ENCODE measurements at places on chromosomes 1 and 21.

- DNase-seq, result no peak
Measured at GRCh38 chr1:219687779-219688178, 74.9 kb upstream of the ZC3H11B start.

DNA sequence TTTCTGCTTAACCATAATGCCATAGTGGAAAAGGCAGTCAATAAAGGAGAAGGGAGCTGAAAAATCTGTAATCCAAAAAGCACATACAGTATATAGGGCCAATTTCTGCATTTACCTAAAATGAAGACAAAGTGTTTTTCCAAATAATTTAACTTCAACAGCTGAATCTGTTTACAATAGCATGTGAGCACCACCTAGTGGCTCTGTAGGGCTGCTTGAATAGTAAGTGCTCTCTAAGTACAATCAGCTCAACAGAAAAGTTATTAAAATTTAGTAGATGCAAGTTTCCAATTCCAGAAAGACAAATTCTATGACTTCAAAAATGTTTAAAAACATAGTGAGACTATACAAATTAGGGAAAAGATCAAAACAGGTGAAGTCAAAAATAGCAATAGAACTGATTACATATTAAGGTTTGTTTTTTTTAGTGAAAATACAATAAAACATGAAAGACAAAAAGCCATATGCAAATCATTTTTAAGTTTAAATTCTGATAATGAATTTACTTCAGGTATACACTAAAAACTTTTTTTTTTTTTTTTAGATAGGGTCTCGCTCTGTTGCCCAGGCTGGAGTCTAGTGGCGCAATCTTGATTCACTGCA lies 220.0 kb downstream of the SETD4 start:
- DNase-seq, result peak; percentile 93

- peak; percentile 94 for DNase-seq
Measured at GRCh38 chr1:201917362-201918033, 28.8 kb downstream of the SHISA4 start.

DNA sequence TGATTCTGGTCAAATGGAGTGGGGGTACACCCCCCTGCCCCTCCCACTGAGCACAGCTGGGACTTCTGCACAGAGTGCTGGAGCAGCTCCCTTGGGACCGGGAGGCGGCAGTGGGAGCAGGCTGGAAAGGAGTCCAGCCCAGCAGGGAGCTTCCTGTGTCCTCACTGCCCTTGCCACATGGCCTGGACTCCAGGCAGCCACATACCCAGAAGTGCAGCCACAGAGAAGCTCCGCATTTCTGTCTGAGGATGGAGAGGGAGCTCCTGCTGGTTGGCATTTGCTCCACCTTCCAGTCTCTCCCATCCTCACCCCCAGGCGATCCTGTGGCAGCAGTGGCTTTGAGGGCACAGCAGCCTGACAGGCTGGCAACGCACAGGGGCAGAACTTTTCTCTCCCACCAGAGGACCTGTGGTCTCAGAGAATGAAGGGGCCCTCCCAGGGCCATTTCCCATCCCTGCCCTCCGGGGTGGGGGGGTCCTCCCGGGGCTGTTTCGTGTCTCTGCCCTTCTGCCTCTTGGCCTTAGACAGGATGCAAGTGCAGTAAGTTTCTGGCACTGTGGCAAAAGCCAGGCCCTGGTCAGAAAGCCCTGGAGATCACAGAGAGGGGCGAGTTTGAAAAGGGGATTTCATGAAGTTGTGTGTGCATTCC lies 103.6 kb upstream of the COL6A1 start:
- DNase-seq, result peak; percentile 30

DNA sequence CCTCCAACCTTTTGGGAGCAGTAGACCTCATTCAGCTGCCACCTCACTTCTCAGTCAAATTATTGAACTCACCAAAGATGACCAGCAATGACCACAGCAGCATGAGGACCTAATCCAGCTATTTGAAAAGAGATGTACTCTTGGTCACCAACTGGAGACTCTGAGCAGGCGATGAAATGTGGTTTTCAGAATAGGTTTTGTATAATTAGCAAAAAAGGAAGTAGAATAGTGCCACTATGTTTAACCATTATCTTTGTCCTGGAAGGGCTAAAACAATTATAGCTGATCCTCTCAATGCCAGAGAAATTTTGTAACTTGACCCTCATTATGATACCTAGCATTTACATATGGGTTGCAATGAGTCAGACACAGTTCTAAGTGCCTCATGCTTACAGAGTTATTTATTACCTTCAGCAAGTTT lies at the start of gene FCRL2:
TSS of gene FCRL2 (minus strand) at position 162 of the 421 bp plus-strand sequence. CDS start at position 103, 59 bp downstream.
- no peak for DNase-seq

Measured in cardiac fibroblast (primary cell).